ENCODE measurements at places on chromosomes 6 and 20.

GRCh38 chr6:128079021-128079420, 178.2 kb upstream of the THEMIS start:
- DNase-seq: no peak

- no peak for DNase-seq
Observed at GRCh38 chr20:3080939-3081388, 3.6 kb downstream of the AVP start.

DNA sequence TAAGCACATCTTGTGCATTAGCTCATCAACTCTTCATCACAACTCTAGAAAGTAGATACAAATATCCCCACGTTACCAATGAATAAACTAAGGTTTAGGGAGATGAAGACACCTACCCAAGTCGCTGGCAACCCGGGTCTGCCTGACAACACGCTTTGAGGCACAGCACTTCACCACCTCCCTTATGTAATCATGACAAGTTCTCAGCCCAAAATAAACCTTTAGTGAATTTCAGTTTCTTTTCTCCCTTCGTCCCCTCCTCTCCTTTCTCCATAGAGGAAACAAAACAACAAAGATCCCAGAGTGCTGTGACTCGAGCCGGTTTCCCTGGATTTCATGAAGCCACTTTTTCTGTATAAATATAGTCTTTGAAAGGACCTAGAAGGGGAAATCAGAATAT, 105.4 kb downstream of the MAFB start:
- DNase-seq: no peak

- peak; percentile 58 for DNase-seq
Observed at GRCh38 chr6:137717074-137718073, 149.7 kb upstream of the TNFAIP3 start.

- no peak for DNase-seq
Observed at GRCh38 chr6:150606168-150606591, 6.5 kb downstream of the PLEKHG1 start.

- no peak for DNase-seq
Observed at GRCh38 chr6:159941286-159942113, 27.4 kb upstream of the IGF2R start.

GRCh38 chr20:45993197-45993951, 15.3 kb upstream of the MMP9 start:
- no peak for DNase-seq

- no peak for DNase-seq
Observed at GRCh38 chr6:20805021-20805420, 270.8 kb downstream of the CDKAL1 start.

DNA sequence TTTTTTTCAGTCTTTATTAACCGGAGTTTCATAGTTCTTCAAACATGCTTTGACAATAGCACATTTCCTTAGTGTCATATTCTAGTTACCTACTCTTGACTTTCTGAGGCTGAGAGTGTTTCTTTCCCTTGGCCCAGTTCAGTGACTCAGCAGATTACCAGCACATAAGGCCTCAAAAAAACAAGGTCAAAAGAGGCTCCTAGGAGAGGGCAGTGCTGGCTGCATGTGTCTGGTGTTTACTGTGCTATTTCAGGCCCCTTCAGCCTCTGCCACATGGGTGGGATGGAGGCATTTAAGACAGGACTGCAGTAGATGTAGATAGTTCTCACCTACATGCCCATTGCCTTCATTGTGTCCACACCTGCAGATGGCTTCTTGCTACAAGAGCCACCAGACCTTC, 198.2 kb upstream of the SSTR4 start:
- DNase-seq: no peak

DNA sequence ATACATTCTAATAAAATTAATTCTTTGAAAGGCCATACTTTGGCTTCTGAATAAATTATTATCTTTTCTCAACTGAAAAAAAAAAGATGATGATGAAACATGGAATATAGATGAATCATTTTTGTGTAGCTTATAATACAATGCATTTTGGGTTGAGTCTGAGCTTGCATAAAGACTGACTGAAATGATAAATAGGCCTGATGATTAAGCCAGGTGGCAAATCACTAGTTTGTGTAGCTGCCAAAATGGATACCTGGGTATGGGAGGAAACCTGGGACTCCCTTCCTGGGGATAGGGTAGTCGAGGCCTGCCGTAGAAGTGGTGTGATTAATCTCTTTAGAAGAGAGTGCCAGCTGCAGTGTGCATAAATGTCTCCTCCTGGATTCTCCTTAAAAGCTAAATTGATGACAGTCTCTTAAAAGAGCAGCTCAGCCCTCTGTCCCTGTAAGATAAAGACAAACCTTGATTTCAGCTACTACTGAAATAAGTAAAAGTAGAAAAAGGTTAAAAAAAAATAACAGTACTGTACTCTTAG, 275.1 kb downstream of the GRIK2 start:
- no peak for DNase-seq

DNA sequence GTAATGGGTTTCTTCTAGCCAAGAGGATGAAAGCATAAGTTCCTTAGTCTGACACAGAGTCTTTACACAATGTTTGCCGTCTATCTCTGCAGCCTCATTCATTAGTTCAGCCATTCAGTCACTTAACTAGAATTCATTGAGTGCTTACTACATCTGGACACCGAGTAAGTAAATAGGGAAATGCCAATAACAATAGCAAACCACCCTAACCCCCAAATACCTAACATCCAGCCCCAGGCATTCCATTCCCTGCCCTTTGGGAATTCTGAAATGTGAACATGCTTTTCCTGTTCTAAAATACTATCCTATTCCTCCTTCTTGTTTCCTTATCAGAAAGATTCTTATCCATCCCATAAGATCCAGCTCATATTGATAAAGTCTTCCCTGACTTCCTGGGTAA, 277.6 kb upstream of the RNF217 start:
- DNase-seq: no peak

- no peak for DNase-seq
Observed at GRCh38 chr20:53635221-53635620, 41.6 kb upstream of the ZNF217 start.

DNA sequence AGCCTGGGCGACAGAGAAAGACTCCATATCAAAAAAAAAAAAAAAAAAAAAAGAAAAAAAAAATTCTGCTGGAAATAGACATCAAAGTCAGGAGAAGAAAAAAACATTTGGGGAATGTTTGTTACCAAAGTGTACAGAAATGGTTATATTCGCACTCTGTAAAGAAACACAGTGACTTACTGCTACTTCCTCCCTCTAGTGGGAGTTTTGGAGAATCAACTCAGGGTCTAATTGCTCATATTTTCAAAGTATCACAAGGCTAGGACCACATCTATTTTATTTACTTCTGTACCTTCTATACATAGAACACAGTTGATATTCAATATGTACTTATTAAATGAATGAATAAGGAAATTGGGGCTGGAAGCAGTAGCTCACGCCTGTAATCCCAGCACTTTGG, 24.4 kb downstream of the ARG1 start:
- no peak for DNase-seq

- no peak for DNase-seq
Observed at GRCh38 chr20:39263076-39263475, 300.9 kb downstream of the DHX35 start.

All from stimulated activated CD8-positive, alpha-beta memory T cell treated with anti-CD3 and anti-CD28 coated beads, Interleukin-15, amount 100 ng/mL, for 4 hours (primary cell).